ENCODE measurements at places on chromosomes 11 and 22.
A peak's percentile ranks its signal among the peaks of the same experiment; 100 is the strongest.

DNA sequence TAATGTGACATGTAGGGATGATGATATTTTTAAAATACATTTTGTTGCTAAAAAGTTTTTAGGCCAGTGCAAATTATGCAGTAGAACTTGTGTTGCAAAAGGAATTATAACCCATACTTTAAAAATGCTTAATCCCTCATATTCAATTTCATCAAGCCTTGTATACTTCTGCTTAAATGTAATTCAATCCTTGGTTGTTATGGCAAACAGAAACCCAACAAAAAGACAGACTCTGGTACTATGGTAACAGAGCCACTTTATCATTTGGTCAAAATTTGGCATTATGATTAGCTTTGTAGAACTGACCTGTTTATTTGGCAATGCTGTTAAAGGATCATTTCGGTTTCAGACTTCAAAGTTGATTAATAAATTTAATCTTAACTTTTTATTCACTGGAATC is 284.8 kb downstream of the TMEM135 start:
- no peak for DNase-seq

DNA sequence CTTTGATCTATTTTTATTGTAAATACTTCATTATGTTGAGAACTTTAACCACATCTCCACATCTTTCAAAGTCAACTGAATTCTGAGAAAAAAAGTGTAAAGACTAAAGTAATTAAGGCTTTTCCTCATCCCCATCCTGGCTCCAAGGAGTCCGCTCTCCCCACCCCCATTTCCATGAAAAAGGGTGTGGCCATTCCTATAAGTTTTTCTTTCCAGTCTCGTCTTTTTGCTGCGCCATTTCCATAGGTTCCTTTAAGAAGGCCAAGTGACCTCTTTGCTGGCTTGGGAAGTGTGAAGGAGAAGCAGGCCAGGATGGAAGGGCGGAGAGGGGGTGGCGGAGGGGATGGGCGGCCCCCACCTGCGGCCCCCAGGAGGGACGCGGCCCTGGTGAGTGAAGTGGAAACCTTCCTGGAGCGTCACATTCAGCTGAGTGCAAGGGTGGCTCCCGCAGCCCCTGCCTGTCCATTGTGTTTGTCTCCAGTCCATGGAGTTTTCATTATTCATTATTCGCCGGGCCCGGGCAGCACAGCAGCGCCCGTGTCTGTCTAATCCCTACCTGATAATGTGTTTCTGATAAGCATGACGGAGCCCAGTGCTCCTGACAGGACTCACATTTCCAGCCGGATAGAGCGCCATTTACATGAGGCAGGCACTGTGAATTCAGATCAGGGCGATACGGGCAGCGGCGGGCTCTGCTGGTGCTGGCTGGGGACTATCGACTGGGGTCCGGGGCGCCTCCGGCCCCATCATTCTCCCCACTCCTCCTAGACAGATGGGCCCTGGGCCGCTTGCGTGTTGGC is 739.8 kb downstream of the OPCML start:
- no peak for DNase-seq

DNA sequence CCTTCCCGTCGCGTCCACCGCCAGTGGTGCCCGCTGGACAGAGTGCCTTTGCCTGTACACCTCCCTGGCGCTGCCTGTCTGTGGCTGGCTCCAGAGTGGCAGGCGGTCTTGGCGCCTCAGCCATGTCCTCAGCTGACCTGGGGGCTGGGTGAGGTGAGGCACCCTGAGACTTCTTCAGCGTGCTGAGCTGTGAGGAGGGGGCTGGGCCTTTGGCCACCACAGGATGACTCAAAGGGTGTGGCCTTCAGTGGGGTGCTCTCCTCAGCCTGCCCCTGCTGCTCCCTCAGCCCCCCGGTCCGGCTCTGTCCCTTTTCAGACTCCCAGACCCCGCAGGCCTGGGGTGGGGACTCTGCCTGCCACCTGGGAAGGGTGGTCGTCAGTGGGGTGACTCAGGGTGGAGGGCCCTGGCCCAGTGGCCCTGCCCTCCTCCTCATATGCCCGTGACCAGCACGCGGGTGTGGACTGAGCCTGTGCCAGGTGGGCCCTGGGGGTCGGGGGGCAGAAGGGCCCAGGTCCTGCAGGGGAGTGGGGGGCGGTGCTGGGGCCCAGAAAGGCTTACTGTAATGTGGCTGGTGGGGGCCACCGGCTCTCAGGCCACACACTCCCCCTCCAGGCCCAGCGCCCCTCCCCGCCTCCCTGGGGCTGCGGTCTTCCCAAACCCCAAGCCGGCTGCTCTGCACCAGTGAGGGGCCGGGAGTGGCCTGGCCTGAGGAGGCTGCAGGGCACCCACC is 15.9 kb downstream of the CRELD2 start:
- DNase-seq, result no peak

GRCh38 chr11:62546244-62546928 is at the start of gene AHNAK:
Gene AHNAK (minus strand): TSS chr11:62546806. CDS start chr11:62536098, 10,708 bp downstream.
- peak; percentile 38 for DNase-seq

DNA sequence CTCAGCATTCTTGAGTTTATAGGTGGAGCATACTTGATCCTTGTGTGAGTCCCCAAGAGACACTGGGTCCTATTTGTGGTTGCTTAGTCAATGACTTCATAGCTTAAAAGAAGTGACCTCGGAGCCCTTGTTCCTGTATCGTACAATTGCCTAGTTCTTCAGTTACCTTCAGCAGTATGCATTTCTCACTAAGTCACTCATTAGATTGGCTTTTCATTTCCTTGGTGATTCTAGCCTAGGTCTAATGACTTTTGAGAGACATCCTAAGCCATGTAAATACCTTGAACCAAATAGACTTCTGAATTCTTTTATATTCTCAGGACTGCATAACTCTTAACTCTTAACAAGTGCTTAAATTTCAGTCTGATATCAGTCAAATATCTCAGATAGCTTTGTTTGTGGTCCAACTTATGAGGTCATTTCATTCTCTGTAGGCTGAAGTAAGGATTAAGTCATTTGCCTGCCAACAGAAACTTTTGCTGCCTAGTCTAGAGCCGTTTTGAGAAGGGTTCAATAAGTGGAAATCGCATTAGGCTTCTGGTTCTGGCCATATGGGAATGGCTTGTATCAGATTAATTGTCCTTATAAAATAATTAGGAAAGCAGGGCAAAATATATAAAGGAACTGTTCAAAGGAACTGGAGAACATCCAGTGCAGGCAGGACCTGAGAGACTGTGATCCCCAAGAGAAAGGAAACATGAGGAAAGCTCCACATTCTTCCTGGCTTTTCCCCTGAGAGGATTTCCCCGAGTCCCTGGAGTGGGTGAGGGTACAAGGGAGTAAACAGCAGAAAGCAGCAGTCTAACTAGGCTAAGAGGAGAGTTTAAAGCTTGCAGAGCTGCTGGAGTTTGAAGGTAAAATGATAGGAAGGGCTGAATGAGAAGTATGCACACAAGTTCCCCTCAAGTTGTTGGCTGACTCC is 39.9 kb downstream of the TRAF6 start:
- DNase-seq, result no peak
